ENCODE measurements at places on chromosomes 2 and 18.
A peak's percentile ranks its signal among the peaks of the same experiment; 100 is the strongest.

GRCh38 chr2:21175895-21176646 is 52.3 kb downstream of the TDRD15 start:
- no peak for DNase-seq

DNA sequence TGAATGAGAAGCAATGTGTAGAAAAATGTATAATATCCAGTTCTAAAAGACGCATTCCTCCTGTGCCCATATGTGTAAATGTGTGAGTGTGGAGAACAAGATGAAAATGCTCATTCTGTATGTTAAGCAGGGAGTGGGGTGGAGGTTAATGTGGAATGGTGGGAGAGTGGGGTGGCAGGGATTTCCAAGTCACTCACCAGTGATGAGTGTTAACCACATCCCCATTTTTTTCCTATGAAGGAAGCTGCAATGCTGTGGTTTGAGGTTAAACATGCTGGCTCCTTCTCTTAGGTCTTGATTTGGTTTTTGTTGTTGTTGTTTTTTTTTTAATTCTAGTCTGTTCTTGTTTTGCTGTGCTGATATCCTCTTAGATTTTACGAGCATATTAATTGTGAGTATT is 169.4 kb downstream of the NEDD4L start:
- DNase-seq = no peak

DNA sequence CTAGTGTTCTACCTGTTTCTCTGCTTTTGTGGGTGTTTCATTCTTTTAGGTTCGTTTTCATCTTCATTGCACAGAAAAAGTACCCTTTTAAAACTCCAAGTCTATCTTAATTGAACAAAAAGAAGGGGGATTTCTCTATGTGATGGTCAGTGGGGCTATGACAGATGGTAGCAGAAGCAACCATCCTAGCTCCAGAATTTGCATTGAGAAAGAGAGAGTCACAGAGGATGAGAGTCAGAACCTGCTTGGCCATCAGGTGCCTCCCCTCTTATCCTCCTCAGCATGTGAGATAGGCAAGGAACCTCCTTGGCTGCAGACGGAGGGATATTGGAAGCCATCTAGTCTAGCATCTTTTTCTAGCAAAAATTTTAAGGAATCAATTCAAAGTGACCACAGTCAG is 398.0 kb upstream of the DCC start:
- DNase-seq = no peak

DNA sequence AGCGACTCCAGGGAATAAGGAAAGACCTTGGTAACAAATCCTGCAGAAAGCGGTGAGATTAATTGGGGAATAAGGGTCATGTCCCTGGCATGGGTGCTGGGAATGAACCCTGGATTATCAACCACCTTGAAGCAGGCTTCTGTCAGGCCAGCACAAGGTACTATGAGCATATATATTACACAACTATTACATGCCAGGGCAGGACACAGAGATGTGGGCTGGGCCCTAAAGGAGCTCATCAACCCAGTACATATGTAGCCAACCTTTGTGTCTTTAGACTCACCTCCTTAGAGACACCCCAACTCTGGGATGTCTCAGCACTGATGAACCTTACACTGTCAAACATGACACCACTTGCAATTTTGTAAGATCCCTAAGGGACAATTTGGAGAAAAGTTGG is 3.4 kb downstream of the SFXN5 start:
- DNase-seq = no peak

DNA sequence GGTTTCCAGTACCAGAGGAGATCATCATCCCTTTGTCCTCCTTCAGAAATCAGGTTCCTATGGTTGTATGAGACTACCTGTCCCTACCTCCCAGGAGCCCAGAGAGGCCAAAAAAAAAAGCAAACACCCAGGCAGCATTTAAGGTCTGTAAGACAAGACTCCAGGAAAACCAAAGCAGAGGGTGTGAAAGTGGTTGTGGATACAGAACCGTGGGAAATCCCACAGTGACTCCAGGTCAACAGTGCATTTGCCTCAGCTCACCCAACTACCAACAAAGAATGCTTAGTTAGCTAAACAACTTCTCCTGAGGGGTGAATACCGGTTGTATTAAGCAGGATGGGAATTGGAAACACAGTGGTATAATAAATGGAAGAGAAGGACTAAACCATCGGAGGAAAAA is 83.6 kb downstream of the LBH start:
- DNase-seq = no peak

GRCh38 chr18:59881728-59882656 is 17.8 kb upstream of the PMAIP1 start:
- no peak for DNase-seq

DNA sequence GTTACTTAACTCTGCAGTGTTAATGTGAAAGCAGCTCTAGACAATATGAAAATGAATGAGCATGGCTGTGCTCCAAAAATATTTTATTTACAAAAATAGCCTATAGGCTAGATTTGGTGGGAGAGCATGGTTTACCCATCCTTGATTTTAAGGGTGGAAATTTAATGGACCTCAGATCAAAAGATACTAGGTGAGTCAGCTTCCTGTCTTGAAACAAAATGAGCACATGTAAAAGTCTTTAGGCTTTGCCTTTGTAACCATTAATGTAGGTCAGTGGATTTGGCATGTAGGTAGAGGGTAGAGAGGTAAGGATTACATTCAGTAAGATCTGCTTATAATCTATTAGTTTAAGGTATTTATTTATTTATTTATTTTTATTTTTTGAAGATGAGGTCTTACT is 72.7 kb downstream of the GREB1L start:
- DNase-seq = no peak

- DNase-seq = no peak
Measured at GRCh38 chr2:237488901-237489860, 2.1 kb downstream of the MLPH start.

- DNase-seq = peak; percentile 45
Measured at GRCh38 chr2:28448793-28449100, 47.1 kb upstream of the PLB1 start.

GRCh38 chr2:12010779-12011178 is 264.3 kb downstream of the LPIN1 start:
- no peak for DNase-seq

Measured in islet precursor cell (in vitro differentiated cells).